HTR-8/SVneo (cell line): ENCODE measurements at places on chromosomes 2 and 18.

DNA sequence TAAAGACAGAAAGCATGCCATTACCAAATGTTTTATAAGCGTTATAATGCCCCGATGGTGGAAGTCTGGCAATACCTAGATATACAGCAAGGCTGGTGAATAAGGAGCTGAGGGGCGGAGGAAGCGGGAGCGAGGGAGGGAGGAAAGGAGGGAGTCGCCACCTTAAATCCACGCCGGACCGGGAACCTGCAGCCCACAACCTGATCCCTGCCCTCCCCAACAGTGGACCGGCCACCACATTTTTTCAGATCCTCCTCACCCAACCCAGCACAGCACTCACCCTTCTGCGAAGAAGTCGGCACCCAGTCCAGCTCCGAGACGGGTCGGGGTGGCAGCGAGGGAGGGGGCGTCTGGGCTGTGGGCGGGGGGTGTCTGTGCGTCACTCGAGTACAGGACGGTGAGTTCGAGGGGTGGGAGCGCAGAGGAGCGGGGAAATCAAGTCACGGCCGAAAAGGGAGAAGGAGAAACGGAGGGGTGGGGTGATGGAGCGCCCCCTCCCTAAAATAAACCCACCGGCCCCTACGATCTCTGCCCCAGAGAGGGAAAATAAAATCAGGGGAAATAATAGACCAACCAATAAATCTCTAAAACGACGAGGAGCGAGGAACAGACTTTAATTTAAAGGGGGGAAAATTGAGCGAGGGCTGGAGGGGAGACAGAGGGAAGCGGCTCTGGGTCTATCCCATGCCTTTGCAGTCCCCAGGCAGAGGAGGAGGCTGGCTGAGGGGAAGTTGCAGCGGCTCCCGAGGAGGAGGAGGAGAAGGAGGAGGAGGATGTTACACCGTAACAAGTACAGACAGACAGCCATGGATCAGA is 96.5 kb upstream of the SERTAD2 start:
- DNase-seq, result peak; percentile 33

DNA sequence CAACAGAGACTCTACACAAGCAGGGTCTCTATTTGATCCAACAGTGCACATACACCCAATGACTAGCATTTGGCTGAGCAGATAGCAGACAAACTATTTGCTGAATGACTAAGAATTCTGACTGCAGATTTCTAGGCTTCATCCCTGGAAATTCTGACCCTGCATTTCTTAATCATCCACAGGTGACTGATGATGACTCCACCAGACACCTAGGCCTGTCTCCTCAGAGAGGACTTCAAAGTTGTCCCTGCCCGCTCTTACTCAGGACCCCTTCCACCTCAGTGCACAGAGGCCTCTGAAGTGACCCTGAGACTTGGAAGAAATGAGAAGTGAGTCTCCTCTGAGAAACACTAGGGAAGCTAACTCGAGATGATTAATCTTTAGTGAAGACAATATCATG is 51.3 kb downstream of the SEPTIN10 start:
- DNase-seq, result no peak

GRCh38 chr2:228599781-228600180 is 418.3 kb upstream of the SPHKAP start:
- DNase-seq, result no peak

- DNase-seq, result no peak
These were observed 8.2 kb upstream of the ALPI start for GRCh38 chr2:232447638-232448303.
